NCI-H446 treated with DMSO at 0.1 percent for 48 hours (cell line): ENCODE measurements at places on chromosomes 16 and 17.

- DNase-seq: no peak
These were observed 33.2 kb upstream of the CDYL2 start for GRCh38 chr16:80837533-80838147.

- DNase-seq: no peak
These were observed 2.9 kb downstream of the RNF213 start for GRCh38 chr17:80263253-80264204.

DNA sequence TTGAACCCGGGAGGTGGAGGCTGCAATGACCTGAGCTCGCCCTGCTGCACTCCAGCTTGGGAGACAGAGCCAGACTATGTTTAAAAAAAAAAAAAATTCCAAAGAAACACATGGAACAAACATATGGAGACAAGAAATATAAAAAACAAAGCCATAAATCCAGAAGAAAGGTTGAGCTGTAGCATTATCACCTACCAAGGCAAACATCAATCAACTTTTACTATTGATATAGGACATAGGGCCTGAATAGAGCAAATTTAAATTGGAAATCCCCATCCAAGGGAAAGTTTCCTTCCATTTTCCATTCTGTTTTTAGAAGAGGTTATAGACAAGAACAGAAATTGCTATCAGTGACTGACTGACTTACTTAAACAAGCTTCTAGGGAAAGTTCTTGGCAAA, 56.6 kb downstream of the SSH2 start:
- no peak for DNase-seq

DNA sequence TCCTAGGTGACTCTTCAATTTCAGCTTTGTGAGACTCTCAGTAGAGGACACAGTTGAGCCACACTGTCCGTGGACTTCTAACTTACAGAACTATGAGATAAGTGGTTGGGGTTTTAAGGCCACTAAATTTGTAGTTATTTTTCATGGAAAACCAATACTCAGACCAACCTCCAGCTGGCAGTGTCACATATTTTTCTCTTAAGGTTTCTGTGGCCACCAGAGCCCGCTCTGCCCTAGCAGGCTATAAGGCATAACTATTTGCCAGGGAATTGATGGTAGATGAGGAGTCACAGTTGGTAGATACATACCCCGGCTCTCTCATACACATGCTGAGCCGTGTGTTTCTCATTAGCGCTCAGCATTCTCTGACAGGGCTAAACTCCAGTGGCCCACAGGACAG, 336.8 kb upstream of the MON1B start:
- DNase-seq: no peak

DNA sequence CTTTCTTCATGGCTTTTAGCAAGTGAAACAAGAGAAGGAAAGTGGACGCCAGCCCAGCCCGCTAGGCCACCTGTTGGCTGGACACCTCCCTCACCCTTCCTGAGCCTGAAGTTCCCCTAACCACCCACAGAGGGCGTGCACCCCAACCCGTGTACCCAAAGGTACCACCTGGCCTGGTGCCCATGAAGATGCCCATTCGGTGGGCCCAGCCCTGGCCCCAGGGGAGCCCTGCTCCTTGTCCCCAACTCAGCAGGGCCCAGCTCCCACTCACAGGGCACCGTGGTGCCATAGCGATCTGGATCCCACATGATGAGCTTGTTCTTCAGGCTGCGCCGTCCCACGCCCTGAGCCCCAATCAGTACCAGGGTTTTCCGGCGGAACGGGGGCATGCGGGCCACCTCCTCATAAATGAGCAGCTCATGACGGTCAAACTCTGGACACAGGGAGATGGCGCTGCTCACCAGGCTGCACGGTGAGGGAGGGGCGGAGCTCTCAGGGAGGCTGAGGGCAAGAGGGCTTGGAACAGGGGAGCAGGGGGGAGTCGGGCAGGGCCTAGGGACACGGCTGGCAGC, 26.8 kb downstream of the MPP2 start:
- no peak for DNase-seq

- DNase-seq: no peak
These were observed 17.9 kb upstream of the TMIGD1 start for GRCh38 chr17:30351735-30352134.

GRCh38 chr17:54063639-54064038, 240.9 kb downstream of the KIF2B start:
- no peak for DNase-seq

GRCh38 chr17:36880268-36880905, 56.9 kb upstream of the LHX1 start:
- DNase-seq: no peak

- DNase-seq: no peak
These were observed 28.7 kb upstream of the DNAI2 start for GRCh38 chr17:74245145-74245831.

DNA sequence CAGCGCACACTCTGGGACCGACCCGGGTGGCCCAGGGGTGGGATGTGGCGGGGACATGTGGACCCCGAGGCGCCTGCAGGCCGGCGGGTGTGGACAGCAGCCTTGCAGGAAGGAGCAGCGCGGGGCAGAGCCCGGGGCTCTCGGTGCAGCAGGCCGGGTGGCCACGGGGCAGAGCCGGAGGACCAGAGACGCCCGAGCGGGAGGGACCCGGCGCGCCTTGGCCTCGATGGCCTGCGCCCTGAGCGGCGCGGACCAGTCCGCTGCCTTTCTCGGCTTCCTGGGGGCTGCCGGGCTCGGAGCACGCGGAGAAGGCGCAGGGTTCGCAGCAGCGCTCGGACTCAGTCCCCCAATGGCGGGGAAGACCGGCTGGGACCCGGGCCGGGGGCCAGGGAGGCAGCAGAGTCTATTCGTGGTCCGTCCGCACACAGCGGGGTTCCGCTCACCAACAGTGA, 43.4 kb downstream of the OSBPL7 start:
- no peak for DNase-seq

GRCh38 chr17:1643999-1644492, 1.5 kb downstream of the SCARF1 start:
- no peak for DNase-seq

- no peak for DNase-seq
These were observed 46.1 kb upstream of the MARCHF10 start for GRCh38 chr17:62854098-62854680.

GRCh38 chr17:6241996-6242395, 171.8 kb downstream of the WSCD1 start:
- peak; percentile 29 for DNase-seq

- no peak for DNase-seq
These were observed 13.4 kb downstream of the MCRIP1 start for GRCh38 chr17:81819708-81820107.
